Psoas muscle (tissue), 8 donors: ENCODE measurements at places on chromosomes 5 and 9.

DNA sequence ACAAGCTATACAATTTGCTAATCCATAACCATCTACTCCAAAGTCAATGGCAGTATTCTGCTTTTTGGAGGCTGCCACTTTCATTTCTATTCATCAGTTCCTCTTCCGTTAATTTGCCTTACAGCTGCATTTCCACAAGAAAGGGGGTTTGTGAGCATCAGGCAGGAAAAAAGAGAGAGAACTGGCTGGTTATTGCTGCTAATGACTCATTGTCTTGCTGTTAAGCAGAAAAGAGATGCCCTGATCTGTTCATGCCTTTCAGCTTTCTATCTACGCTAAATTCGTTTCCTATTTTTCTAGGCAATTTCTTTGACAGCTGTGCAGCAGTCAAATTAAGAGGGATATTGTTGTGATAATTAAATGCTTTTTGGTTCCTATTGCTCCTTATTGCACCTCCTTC lies 65.9 kb upstream of the GNAQ start:
- no peak for DNase-seq

GRCh38 chr9:124940521-124940893 lies 376 bp downstream of the GOLGA1 start:
- no peak for DNase-seq

DNA sequence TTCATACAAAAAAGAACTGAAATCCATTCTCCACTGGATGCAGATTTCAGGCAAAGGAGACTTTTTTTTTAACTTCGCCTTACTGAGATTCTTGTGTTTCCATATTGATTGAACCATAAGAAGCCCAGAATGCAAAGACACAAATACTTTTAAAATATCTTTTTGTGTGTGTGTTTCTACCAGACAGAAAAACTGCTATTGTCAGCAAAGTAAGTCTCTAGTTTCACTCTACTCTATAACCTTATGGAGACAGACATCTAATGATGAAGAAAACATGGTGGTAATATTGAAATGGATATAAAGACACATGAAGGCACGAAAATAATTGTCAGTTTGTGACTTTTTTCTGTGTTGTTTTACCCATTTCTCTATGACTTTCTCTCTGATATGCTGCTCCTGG lies 260.3 kb upstream of the RORB start:
- no peak for DNase-seq

DNA sequence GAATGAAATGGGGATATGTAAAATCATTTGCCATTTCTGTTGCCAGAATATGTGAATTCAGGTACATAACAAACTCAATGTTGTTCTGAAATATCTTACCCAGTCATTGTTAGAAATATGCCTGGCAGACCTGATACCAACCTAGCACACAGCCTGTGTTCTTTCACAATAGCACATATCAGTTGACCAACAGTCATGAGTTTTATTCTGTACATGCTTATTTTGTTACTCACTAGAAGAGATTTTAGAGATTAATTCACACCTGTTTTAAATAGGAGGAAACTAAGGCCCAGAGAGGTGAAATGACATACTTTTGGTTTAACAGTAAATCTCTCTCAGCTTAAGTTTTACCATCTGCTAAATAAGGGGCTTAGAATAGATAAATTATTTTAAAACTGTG lies 8.4 kb upstream of the PPP1R2B start:
- DNase-seq = no peak

GRCh38 chr5:5066276-5067186 lies 73.6 kb upstream of the ADAMTS16 start:
- no peak for DNase-seq

- no peak for DNase-seq
Observed at GRCh38 chr5:174384509-174384947, 339.0 kb downstream of the NSG2 start.

GRCh38 chr9:3498691-3499090 lies 27.1 kb downstream of the RFX3 start:
- DNase-seq = no peak

DNA sequence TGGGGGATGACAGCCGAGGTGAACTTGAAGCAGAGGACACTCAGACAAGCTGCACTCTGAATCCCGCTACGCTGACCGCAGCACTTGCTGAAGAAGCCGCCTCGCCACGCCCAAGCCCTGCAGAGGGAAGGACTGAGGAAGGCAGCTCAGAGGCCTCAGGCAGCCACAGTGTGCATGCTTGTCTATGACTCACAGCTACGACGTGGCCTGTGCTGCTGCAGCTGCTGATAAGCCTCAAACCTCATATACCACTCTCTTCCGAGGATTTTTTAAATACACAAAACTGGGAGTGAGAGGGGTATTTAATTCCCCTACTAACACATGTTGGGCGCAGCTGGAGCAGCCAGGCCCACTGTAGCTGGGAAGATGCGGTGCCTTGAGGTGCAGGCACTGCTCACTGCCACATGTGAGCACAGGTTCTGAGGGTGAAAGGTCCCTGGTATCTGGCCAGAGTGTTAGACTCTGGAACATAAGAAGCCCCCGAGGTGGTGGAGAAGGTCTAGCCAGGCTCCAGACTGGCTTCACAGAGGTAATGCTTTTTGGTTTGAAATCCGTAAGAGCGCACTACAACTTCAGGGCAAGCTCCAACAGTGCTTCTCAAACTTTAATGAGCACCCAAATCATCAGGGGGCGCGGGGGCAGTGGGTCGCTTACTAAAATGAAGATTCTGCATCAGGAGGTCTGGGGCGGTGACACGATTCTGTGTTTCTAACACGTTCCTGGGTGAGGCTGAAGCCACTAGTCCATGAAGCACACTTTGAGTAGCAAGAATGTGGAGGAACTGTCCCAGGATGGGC lies 196.8 kb downstream of the AUH start:
- DNase-seq = peak; percentile 79
